Bone marrow (tissue), 2 donors: ENCODE measurements at places on chromosomes 3 and 15.

- peak; percentile 56 for DNase-seq
Measured at GRCh38 chr15:25863111-25863967, at the start of gene ATP10A. Gene ATP10A (minus strand): TSS chr15:25863327. CDS start chr15:25863096, 231 bp downstream.

DNA sequence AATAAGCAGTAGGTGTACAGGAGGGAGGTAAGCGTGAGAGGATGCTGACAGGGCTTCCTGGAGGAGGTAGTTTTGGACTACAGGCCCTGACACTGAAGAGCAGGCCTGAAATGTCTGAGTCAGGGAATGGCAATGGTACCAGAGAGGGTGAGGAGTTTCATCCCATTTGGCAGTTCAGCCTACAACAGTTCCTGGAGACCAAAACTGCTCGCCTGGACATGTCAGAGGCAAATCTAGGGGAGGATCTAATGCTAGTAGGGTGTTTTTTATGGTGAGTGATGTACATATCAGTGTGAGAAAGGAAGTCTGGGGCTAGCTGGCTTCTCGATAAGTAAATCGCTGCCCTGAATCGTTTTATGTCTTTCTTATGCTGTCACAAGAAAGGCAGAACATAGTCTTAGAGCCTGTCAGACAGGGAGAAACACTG, 13.8 kb upstream of the TNFSF10 start:
- DNase-seq: peak; percentile 50

- DNase-seq: no peak
Measured at GRCh38 chr3:43659250-43659880, 31.4 kb upstream of the ABHD5 start.

DNA sequence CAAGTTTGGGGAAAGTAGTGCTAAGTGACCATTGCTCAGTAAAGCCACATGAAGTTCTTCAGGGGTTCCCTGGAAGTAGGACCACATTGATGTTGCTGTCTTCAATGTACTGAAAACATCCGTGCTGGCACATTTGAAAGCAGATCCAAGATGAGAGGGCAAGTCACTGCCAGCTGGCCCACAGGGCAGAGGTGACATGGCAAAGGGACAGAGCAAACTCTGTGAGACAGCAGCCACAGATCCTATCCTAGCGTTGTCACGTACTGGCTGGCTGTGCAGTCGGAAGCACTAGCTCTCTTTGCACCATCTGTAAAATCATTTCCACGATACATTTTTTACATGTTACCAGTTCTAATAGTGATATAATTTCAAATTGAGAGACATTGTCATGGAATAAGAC, 13.8 kb downstream of the MUC13 start:
- DNase-seq: no peak

GRCh38 chr3:155449613-155450267, 156.3 kb upstream of the STRIT1 start:
- no peak for DNase-seq
